ENCODE measurements at places on chromosomes 2 and 18.

DNA sequence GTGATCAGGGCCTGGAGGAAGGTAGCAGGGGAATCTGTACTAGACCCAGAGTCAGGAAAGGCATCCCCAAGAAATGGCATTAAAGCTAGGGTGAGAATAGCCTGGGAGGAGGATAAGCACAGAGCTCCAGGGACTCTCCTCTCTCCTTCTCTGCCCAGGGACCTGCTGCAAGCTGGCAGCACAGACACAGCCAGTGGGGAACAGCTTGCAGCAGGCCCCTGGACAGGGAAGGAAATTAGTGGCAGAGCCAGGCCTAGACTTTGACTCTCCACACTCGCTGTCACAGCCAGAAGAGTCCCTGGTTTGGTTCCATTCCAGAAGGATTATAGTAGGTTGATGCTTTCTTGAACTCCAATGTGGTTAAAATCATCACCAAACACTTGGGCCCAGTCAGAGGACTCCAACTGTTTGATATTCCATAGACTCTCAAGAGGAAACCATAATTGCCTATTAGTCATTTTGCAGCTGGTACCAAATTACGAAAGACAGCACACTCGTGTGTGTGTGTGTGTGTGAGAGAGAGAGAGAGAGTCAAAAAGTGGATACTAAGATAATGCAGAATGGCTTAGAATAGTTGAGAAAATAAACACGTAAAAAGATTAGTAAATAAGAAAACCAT is 95.5 kb upstream of the ATP8B1 start:
- no peak for DNase-seq

GRCh38 chr2:62826141-62826540 is 120.6 kb downstream of the EHBP1 start:
- no peak for DNase-seq

- no peak for DNase-seq
Observed at GRCh38 chr2:81991282-81991681, 1686.7 kb upstream of the LRRTM1 start.

- DNase-seq: no peak
Observed at GRCh38 chr2:170362313-170362870, 184.4 kb downstream of the MYO3B start.

DNA sequence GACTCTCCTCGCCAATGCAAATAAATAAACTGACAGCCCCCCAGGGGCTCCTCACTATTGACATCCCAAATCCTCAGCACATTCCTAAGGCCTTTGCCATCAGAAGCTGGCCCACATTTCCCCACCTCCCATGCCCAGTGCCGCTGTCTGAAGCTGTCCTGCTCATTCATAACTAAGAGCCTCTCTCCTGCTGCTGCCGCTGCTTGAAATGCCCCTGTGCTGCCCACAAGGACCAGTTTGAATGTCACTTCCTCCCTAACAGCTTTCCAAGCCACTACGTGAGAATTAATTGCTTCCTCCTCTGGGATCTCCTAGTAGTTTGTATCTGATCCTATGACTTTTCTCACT is 151.6 kb upstream of the CAPN13 start:
- DNase-seq: no peak

DNA sequence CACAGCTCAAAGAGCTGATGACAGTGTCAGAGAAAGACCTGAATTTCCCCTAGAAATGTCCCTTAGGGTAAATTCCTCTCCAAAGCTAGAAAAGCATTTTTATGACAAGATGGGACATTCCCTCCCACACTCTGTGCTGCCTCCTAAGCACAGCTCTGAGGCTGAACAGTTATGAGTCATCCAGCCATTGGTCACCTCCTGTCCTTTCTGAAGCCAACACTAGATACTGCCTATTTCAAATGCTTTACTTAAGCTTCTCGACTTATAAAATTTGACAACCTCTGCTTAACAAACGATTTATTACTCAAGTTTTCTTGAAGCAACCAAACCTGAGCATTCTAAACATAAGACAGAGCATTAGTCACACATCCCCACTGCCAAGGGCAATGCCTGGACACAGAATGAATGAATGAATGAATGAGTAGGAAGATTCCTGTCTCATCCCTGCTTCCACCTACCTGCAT is 35.4 kb downstream of the B4GALT6 start:
- peak; percentile 45 for DNase-seq

- no peak for DNase-seq
Observed at GRCh38 chr18:31603315-31603714, 11.6 kb downstream of the TTR start.

- DNase-seq: no peak
Observed at GRCh38 chr2:131584380-131584779, 56.7 kb downstream of the CCDC74A start.

DNA sequence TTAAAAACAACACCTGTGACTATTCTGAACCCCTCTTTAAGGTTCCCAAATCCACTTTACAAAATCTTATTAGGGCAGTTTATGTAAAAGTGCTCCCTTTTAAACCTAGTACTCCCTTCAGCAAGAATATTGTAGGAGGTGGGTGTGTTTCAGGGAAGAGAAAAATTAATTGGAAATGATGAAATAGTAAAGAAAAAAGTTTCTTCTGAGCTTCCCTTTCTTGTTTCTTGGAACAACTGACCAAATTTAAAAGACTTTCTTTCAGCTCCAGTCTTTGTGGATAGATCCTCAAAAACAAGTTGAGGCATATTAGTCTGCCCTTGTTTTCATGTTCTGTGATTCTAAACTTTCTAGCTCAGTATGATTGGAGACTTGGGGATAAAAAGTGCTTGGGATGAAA is 3.0 kb downstream of the VWA3B start:
- DNase-seq: no peak

- no peak for DNase-seq
Observed at GRCh38 chr2:98099939-98100743, 13.2 kb downstream of the VWA3B start.

- DNase-seq: no peak
Observed at GRCh38 chr18:61272793-61273192, 60.4 kb upstream of the CDH20 start.

GRCh38 chr2:128783193-128783671 is 464.6 kb upstream of the HS6ST1 start:
- no peak for DNase-seq

DNA sequence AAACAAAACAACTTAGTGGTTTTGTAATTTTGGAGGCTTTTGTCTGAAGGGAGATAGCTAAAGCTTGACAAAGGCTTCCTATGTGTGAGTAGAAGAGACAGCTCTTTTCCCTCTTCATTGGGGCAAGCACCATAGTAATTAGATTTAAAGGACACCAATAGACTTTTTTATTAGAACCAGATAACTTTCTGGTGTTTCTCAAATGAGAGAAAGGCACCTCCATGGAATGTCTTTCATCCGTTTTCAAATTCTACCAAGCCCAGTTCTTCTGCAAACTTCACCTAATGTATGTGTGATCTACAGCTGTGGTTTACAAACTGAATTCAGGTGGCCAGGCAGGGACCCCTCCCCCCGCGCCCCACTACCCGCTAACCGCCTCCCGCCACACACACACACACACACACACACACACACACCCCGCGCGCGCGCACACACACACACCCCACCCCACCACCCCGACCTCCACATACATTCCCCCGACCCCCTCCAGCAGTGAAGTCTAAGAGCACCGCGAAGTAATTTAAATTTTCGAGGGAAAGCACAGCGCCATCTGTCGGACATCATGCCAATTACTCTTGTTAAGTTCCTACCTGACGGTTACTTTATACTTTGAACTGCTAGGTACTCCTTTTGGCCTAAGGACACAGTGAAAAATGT is 31.6 kb upstream of the PPP1R1C start:
- peak; percentile 38 for DNase-seq

DNA sequence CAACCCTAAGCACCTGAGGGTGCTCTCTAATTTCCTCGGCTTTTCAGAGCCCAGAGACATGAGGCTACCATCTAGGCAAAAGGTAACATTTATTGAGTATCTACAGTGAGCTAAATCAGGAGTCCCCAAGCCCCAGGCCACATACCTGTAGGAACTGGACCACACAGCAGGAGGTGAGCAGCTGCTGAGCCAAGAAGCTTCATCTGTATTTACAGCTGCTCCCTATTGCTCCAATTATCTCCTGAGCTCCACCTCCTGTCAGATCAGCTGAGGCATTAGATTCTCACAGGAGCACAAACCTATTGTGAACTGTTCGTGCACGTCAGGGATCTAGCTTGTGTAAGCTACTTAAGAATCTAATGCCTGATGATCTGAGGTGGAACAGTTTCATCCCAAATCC is 70.2 kb downstream of the RND3 start:
- DNase-seq: no peak

GRCh38 chr2:97645112-97645694 is 659 bp upstream of the COX5B start:
- DNase-seq: no peak

GRCh38 chr2:48189552-48190228 is 283.4 kb upstream of the FBXO11 start:
- no peak for DNase-seq

GRCh38 chr2:73933194-73933593 is 6.5 kb downstream of the DGUOK start:
- DNase-seq: no peak

GRCh38 chr2:147170932-147171331 is 673.9 kb upstream of the ACVR2A start:
- DNase-seq: no peak

GRCh38 chr18:8945514-8945913 is 157.0 kb upstream of the NDUFV2 start:
- DNase-seq: no peak

DNA sequence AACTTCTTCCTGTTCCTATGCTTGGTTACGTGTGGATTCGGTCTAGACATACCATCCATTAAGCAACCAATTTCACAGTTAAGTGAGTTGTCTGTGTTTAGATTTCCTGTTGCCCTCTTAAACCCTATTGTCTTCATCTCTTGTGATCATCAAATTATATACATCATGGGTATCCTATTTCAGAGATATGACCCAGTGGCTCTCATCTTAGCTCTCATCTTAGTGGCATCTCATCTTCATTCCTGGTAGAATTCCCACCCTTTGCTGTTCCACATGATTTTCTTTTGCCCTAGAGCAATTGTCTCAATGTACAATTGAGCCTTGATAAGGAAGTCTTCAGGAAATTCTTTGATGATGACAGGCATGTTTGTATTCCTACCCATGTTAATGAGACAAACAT is 29.4 kb upstream of the FN1 start:
- peak; percentile 78 for DNase-seq

DNA sequence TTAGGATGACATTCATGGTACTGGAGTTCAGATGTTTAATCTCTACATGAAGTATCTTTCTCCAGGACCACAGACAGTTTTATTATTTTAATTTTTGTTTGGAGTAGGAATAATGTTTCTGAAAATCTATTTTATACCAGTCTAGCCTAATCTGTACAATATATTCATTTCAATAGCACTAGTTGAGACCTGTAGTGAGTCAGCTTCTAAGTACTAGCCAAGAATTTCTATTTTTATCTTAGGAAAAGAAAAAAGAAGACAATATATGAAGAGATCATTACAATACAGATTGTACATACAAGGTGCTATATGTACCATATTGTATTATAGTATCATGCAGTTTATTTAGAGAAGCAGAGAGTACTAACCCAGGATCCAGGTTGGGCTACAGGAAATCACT is 826.9 kb upstream of the PIK3C3 start:
- DNase-seq: no peak

DNA sequence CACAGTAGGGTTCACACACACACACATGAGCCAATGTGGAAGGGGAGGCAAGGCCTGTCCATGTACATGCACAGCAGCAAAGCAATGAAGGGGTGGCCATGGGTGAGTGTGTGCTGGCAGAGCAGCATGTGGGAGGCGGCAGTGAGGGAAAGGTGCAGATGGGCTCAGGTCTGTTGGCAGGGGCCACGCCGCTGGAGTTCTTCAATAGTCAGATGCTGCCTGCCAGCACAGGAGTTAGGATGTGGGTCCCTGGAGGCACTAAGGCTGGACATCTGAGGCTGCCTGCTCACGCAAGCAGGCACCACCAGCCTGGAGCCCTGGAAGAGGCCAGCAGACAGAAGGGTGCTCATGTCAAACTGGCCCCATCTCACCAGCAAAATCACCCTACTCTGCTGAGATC is 1304.9 kb downstream of the DSC3 start:
- DNase-seq: no peak

- no peak for DNase-seq
Observed at GRCh38 chr2:126275098-126275497, 380.9 kb upstream of the GYPC start.

DNA sequence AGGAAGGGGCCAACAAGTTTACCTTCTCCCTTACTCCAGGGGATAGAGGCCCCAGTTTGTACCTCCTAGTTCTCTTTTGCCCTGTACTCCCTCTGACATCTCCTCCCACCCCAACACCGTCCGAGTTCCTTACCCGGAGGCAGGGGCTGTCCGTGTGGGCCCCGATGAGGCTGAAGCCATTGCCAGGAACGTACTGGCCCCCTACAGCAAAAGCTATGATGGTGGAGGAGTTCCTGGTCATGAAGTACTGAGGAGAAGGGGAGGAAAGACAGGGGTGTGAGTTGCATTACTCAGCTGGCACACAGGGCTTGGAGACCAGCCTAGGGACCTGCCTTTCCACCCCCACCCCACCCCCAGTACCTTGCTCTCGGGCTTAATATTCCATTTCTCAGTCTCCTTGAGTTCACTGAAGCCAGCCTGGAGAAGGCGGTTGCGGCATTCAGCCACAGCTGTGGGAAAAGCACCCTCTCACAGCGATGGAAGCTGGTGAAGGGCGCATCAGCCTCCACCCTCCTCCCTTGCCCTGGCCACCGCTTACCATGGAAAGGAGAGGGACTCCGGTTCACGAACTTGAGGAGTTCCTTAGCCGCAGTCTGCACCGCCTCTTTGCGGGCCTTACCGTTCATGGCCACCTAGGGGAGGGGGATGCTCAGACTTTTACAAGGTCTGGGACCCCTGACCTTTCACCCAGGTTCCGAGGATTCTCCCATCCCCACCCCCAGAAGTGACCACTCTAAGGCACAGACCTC is 1.0 kb downstream of the DNPEP start:
- DNase-seq: no peak

GRCh38 chr18:68956650-68957049 is 158.8 kb downstream of the CCDC102B start:
- DNase-seq: no peak

- DNase-seq: no peak
Observed at GRCh38 chr2:127674241-127675209, 805 bp downstream of the LIMS2 start.

DNA sequence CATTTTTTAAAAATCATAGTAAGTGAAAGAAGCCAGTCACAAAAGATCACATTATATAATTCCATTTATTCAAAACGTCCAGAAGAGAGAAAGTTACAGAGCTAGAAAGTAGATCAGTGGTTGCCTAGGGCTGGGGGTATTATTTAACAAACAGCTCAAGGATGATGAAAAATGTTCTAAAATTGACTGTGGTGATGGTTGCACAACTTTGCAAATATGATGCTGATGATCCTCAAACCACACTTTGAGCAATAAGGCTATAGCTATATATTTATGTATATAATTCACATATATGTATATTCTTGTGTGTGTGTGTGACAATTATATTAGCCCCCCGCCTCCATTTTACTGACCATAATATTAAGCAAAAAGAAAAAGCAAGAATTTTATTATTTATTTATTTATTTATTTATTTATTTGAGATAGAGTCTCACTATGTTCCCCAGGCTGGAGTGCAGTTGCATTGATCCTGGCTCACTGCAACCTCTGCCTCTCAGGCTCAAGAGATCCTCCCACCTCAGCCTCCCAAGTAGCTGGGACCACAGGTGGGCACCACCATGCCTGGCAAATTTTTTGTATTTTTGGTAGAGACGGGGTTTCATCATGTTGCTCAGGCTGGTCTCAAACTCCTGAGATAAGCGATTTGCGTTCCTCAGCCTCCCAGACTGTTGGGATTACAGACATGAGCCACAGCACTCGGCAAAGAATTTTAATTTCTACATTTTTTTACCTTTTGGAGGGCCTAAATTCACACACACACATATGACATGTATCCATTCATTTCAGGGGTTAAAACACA is 1.9 kb downstream of the WDR12 start:
- no peak for DNase-seq
